M059J (cell line): ENCODE measurements at places on chromosomes 7 and 10. TPM values are rescaled to one million over a fixed set of nuclear protein-coding genes. Genes with fewer than 3 reads are reported as not detected.

GRCh38 chr7:97187067-97187466 is 69.6 kb downstream of the SDHAF3 start:
- peak; percentile 69 for DNase-seq

- DNase-seq = no peak
These were observed 16.1 kb upstream of the GPER1 start for GRCh38 chr7:1071731-1072254.

DNA sequence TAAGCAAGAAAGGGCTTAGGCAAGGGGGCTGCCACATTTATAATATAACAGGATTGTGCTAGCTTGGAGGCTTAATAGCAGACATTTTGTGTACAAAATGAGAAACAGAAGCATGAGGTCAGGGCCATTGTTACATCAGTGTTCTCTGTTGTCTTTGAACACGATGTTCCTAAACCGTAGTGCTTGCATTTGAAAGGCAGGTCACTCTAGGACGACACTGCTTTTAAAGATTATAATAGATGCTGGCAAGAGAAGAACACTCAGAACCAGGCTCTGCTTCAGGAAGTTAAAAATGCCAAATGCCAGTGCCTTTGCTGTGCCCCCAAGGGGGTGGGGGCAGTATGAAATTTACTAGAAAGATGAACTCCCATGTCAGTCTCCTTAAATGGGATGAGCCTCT is 91.1 kb downstream of the SORCS3 start:
- no peak for DNase-seq

SH2B2 gene
- 0.44 and 5.1 TPM in 2 replicates for total RNA-seq

DNA sequence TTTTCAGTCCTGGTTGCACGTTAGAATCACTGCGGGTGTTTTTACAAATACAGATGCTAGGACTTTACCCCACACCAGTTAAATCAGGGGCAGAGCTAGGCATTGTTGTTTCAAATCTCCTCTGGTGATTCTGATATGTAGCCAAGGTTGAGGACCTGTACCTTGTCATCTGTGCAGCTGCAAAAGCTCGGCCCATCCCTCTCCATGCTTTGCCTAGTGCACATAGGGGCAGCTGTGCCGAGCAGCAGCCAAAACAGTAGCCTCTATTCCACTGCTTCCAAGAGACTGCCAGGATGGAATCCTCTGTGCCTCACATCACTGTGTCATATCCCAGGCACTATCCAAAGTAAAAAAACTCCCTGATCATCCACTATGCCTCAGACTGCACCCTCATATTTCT is 181.3 kb downstream of the CDK14 start:
- DNase-seq = no peak

MMRN2 gene
- total RNA-seq = 0.84 TPM in 1 of 2 replicates, not detected in the other

NOM1 gene
- 7.3 and 14.1 TPM in 2 replicates for total RNA-seq

- DNase-seq = no peak
These were observed 3.5 kb downstream of the ESYT2 start for GRCh38 chr7:158825628-158826289.

FAM25G gene
- not detected in 2 replicates for total RNA-seq

- DNase-seq = no peak
These were observed 761 bp downstream of the KCTD7 start for GRCh38 chr7:66629222-66630062.

GRCh38 chr7:1889556-1890181 is 219.6 kb downstream of the ELFN1 start:
- DNase-seq = peak; percentile 88

DNA sequence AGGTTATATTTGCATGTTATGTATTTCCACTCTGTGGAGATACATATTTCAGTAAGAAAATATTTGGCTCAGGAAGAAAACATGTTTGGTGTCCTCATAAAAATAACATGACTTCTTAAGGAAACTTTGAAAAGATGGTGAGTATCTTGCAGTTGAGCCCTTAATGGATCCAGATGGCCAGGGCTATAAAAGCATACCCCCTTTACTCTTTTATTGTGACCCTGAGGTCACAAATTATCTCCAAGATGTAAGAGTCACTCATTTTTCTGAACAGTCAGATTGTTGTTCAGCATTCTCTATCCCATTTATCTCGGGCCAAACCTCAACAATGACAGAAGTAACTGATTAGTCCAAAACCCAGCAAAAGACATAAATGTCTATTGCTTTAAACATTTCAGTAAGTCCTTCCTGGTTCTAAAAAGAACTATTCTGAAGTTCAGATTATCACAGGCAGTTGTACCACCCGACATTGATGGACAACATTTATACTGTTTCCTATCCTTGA is 539.4 kb downstream of the PARD3 start:
- DNase-seq = no peak

DNA sequence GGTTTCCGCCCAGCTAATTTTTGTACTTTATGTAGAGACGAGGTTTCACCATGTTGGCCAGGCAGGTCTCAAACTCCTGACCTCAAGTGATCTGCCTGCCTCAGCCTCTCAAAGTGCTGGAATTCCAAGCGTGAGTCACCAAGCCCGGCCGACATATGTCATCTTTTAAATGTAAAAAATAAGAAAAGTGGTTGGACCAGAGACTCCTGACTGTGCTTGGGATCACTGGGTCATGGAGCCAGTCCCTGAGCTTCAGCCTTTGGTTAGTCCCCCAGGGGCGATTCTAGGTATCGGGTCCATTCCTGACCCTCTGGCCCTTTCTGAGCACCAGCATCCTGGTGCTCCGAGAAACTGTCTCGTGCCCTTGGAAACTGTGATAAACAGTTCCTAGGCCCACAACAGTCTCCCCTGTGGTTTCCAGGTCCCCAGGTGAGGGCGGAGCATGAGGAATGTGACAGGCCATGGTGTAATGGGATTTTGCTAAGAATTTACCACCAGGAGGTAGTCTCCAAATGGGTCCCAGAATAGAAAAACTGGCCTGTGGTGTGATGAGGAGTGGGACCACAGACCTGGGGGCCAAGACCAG is 32.8 kb downstream of the UBTD1 start:
- peak; percentile 83 for DNase-seq

- no peak for DNase-seq
These were observed 236.5 kb downstream of the SKAP2 start for GRCh38 chr7:26627891-26628341.

DNA sequence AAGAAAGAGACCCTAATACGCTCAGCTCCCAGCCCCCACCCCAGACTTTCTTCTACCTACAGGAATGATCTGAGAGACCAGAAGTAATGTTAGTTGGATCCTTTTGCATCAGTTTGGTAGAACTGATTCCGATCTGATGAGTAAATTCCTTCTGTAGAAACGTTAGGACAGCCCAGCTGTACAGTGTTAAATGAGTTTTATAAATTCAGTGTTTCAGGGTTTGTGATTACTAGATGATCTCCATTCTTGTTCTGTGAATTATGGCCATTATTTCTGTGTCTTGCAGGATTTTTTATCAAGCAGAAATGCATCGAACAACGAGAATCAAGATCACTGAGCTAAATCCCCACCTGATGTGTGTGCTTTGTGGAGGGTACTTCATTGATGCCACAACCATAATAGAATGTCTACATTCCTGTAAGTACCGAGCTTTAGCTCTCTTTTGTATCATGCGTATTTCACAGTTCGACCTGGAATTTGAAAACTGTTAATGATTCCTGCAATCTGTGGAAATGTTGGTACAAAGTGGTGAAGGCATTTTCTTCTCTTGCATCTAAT is 5.3 kb downstream of the BMI1 start:
- no peak for DNase-seq

CLCN1 gene
- total RNA-seq = not detected in 2 replicates

ZNF33A gene
- 6.4 and 6.7 TPM in 2 replicates for total RNA-seq

RNF148 gene
- not detected in 2 replicates for total RNA-seq

AGAP3 gene
- 35.1 and 36.7 TPM in 2 replicates for total RNA-seq

HOXA9 gene
- 66.1 and 66.8 TPM in 2 replicates for total RNA-seq

DNA sequence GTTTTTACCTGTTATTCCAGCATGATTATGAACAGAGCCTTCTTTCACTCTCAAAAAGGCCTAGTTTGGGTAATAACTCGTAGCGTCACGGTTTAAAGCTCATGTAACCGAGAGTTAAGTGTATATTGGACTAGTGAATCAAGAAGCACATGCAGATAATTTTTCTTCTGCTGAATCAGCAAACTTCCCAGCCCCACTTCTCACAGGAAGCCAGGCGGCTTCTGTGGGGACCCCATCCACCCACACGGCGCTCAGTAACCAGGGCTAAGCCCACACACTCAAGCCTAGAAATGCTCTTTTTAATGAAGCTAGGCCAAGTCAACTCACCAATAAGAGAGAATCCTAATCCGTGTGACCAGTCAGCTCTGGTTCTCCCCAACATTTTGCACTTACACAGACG is 191.2 kb upstream of the MGMT start:
- DNase-seq = no peak

DNA sequence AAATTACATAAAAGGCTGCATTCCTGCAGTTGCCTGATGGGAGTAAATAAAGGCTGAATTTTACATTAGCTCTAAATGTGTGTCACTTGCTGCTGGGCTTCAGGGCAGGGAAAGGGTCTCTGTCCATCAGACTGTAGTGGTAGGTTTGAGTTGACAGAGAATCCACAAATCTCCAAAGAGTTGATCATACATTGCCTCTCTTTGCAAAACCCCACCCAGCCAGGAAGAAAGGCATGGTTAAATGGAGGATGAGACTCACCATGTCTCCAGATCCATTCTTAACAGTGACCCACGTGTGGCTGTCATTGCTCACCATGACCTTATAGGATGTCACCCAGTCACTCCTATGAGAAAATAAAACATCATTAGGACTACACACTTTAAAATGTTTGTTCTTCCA is 92.8 kb downstream of the CPXM2 start:
- no peak for DNase-seq

DNA sequence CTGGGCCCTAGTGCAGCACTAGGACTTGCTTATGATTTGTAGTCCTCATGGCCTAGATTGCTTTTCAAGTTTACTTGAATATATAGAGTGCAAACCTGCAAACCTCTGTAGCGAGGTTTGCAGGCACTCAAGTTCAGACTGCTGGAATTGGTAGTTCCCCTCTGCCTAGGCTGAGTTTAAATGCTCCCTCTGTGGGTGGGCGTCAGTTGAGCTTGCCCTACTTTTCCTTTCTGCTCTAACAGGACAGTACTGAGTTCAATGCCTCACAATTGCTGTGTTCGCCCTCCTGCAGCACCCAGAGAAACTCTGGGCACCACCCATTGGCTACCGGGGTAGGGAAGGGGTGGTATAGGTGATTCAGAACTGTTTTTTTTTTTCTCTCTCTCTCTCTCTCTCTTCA is 31.6 kb downstream of the MYO3A start:
- no peak for DNase-seq

GRCh38 chr7:36896418-36896817 is 172.1 kb upstream of the AOAH start:
- DNase-seq = peak; percentile 26

RPEL1 gene
- 0.12 TPM in 1 of 2 replicates, not detected in the other for total RNA-seq

DNA sequence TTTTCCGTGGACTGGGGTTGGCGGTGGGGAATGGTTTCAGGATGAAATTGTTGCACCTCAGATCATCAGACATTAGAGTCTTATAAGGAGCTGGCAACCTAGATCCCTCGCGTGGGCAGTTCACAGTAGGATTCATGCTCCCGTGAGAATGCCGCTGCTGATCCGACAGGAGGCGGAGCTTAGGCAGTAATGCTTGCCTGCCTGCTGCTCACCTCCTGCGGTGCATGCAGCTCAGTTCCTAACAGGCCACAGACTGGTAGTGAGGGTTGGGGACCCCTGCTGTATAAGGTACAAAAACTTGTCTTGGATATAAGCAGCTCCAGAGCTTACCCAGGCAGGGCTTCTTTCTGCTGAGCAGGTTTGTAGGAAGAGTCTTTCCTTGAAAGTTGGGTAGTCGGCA is 53.9 kb downstream of the SHH start:
- no peak for DNase-seq

- DNase-seq = no peak
These were observed 23.9 kb upstream of the PTPRN2 start for GRCh38 chr7:158611541-158611940.

NCAPG2 gene
- total RNA-seq = 40.4 and 73.0 TPM in 2 replicates

GRCh38 chr10:24153031-24153430 is 55.9 kb upstream of the KIAA1217 start:
- DNase-seq = no peak

DNA sequence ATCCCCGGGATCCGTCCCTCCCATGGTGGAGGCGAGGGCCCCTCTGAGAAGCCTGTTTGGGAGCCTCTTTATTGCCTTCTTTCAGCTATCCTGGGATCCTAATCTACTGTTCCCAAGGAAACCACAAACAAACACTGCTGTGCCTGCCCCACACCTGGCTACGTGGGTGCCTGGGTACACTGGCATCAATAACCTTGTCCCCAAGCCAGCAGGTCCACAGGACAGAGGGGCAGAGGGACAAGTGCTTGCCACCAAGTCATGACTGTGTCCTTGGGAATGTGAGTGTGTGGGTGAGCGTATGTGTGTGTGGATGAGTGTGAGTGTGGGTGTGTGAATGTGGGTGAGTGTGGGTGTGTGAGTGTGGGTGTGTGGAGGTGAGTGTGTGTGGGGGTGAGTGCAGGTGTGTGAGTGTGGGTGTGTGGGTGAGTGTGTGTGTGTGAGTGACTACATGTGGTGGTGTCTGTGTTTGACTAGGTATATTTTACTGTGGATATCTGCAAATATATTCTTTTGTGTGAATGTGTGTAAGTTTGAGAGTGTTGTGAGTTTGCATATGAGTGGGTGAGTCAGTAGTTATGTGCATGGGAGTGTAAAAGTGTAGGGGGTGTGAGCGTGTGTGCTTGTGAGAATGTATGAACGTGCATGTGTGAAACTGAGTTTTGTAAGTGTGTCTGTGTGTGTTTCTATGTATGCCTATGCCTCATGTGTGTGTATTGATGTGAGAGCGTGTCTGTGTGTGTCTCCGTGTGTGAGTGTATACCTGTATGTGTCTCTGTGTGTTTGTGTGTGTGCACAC is 96.1 kb downstream of the TNS3 start:
- DNase-seq = peak; percentile 69

SCIN gene
- 0.27 and 0.67 TPM in 2 replicates for total RNA-seq

- peak; percentile 63 for DNase-seq
These were observed 78.0 kb downstream of the MALSU1 start for GRCh38 chr7:23377134-23377533.

DNA sequence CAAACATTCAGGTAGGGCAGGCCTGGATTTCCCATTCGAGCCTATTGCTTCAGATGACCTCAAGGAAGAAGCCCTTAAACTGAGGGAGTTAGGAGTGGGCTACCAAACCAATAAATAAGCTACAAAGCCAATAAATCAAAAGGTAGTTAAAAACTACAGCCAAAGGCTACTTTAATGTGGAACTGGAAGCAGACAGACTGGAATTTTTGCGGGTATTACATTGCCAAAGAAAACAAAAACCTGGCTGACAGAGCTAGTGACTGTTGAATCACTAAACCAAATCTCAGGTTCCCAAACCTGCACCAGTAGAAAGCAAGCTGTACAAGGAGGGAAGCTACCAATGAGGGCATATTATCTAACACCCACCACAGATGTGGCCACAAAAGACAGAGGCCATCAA is 315.6 kb downstream of the GRM8 start:
- peak; percentile 22 for DNase-seq

CDHR3 gene
- 0.52 and 2.1 TPM in 2 replicates for total RNA-seq

- no peak for DNase-seq
These were observed 551.7 kb upstream of the POT1 start for GRCh38 chr7:125481323-125481722.
